ENCODE measurements at places on chromosomes 2 and 18. TPM values are rescaled to one million over a fixed set of nuclear protein-coding genes. Genes with fewer than 3 reads are reported as not detected.

DNA sequence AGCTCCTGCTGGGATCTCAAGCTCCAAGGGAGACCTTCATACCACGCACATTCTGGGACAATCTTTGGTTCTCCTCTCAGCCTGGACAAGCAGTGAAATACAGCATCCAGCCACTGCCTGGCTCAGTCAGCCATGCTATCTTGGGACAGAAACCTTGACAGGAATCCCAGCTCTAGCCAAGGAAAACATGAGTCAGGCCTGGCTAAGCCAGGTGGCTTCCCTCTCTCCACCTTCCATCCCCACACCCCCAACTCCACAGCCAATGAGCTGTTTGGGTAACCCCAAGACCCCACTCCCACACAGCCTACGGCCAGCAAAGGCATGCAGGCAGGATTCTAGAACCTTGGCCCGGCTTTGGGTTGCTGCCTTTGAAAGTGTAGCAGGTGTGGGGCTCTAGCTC, 64.9 kb downstream of the MCFD2 start:
- no peak for DNase-seq
- H3K27ac ChIP-seq = no peak overlapping the region
- H3K4me1 ChIP-seq = peaks cover 88% of the 10 kb centered on the region
- H3K36me3 ChIP-seq = no peaks in the 10 kb centered on the region
- no peaks in the 10 kb centered on the region for H3K27me3 ChIP-seq

DNA sequence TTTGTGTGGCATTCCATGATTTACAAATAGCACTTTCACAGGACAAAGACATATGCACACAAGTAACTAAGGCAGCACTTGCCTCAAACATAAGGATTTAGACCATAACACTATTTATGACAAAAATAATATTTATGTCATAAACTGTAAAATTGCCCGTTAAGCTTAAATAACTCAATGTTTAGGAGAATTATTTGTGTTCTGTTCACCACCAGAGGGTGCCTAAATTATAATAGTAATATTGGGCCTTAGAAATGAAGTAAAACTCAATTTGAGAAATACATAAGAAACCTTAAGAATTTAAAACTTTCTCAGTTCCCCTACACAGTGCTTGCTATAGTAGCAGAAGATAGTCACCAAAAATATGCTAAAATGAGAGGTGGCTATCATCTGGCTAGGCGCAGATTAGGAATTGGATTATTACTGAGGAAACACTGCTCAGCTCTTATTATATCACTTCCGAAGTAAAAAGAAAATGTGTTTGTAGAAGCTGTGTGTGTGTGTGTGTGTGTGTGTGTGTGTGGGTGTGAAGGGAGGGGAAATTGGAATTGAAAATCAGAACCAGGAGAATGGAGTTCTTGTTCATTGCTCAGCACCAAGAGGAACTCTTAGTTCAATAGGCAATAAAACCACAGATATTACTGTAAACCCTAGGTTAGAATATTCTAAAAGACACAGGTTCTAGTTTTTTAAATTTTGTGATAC, 4.9 kb upstream of the CHN1 start:
- no peaks in the 10 kb centered on the region for H3K36me3 ChIP-seq
- peaks cover 34% of the 10 kb centered on the region for H3K27me3 ChIP-seq
- no peak overlapping the region for H3K27ac ChIP-seq
- no peak overlapping the region for H3K4me3 ChIP-seq
- no peak for DNase-seq

GRCh38 chr18:58046794-58047555, 2.9 kb downstream of the NEDD4L start:
- no peak for DNase-seq
- peaks cover 8% of the 10 kb centered on the region for H3K36me3 ChIP-seq
- H3K27me3 ChIP-seq = no peaks in the 10 kb centered on the region
- H3K27ac ChIP-seq = peak overlapping the region; percentile 85

DNA sequence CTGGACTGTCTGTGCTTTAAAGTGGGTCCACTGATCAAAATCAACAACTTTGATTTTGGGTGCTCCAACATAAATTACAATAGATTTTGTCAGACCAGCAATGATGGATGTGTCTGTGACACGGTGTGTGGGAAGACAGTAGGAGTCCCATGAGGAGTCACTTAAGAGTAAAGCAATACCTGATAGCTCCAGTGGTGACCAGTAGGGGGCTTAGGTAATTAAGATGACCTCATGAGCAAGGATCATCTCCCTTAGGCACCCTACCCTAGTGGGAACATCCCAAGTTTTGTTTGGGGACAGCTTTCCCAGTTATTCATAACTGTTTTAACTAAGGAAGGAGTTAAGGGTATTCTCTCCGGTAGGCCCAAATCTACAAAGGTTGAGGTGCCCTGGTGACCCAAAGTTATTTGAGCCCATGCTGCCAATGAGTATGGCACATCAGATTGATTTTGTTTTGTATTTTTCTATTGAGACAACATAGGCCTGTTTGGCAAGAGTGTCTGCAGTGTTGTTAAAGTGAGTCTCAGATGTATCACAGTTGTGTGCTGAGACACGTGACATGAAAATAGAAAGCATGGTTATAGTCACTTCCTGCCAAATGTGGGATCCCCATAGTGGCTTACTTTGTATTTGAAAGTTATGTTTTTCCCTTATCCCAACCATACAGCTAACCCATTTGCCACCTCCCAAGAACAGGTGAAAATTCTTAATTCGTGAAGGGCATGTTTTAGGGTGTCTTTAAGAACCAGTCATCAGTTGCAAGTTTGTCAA, 1337.6 kb upstream of the SLC39A10 start:
- H3K27ac ChIP-seq = no peak overlapping the region
- no peaks in the 10 kb centered on the region for H3K27me3 ChIP-seq
- H3K4me3 ChIP-seq = no peak overlapping the region
- no peaks in the 10 kb centered on the region for H3K36me3 ChIP-seq
- no peaks in the 10 kb centered on the region for H3K4me1 ChIP-seq
- no peak for DNase-seq

- no peak overlapping the region for H3K4me3 ChIP-seq
- H3K4me1 ChIP-seq = no peaks in the 10 kb centered on the region
- no peak overlapping the region for H3K27ac ChIP-seq
- peaks cover 1% of the 10 kb centered on the region for H3K36me3 ChIP-seq
- peak; percentile 17 for DNase-seq
- H3K27me3 ChIP-seq = no peaks in the 10 kb centered on the region
These were observed 105.5 kb downstream of the UGGT1 start for GRCh38 chr2:128196471-128196931.

DNA sequence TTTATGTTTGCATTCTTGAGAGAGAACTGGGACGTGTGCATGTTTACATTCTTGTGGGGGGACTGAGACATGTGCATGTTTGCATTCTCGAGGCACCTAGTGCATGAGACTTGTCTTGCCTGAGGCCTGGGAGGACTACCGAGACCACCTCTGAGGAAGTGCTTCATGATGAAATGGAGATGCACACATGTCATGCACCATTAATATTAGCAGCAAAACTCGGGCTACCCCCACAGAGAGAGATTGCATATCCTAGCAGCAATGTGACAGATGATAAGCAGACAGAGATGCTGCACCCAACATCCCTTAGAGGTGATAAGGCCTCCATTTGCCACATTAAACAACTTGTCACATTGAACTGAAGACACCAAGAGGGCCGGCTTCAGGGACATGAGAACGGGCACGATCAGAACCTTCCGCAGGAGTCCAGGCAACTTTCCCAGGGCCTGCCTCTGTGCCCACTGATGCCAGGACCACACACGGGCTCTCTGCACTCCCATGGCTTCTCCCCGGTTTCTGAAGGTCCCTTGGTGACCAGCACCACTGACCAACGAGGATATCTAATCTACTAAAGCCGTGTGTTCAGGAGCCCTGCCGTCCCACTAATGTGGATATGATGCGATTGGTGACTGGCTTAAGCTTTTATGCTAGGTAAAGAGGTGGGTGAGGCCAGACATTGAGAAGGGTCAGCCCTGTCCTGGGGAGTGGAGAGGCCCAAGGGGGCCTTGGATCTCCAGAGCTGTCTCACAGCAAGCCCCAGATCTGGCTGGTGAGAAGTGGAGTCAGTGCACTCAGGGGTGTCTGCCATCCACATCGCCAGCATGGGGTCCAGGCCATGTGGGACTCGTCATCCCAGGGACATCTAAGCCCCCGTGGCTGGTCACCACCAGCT, 208.3 kb downstream of the NDUFA10 start:
- DNase-seq = peak; percentile 38
- H3K27ac ChIP-seq = no peak overlapping the region
- no peaks in the 10 kb centered on the region for H3K27me3 ChIP-seq
- no peak overlapping the region for H3K4me3 ChIP-seq
- H3K36me3 ChIP-seq = no peaks in the 10 kb centered on the region

GRCh38 chr2:112183327-112184025, 45.3 kb downstream of the FBLN7 start:
- DNase-seq = no peak
- H3K4me3 ChIP-seq = no peak overlapping the region
- H3K27ac ChIP-seq = no peak overlapping the region
- H3K36me3 ChIP-seq = no peaks in the 10 kb centered on the region
- H3K4me1 ChIP-seq = no peaks in the 10 kb centered on the region

- H3K4me3 ChIP-seq = no peak overlapping the region
- no peaks in the 10 kb centered on the region for H3K36me3 ChIP-seq
- no peak for DNase-seq
- H3K4me1 ChIP-seq = peaks cover 23% of the 10 kb centered on the region
- no peaks in the 10 kb centered on the region for H3K27me3 ChIP-seq
- no peak overlapping the region for H3K27ac ChIP-seq
These were observed 100.3 kb downstream of the ASAP2 start for GRCh38 chr2:9306911-9307310.

DNA sequence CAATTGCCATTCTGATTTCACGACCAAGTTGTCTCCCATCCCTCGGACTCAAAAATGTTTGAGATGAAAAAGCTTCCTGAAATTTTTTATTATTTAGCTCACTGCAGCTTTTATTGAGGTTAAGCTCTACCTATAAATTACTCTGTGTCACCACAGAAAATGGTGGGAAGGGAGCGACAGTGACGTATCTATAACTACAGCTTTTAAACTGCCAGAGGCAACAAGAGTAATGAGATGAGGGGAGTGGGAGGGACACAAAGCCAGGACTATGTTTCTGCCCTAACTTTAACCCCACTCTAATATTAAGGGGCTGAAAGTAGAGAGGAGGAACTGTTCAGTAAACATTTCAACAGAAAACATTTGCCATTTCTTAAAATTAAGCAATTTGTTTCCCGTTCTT, 37.4 kb downstream of the SMAD2 start:
- H3K4me1 ChIP-seq = no peaks in the 10 kb centered on the region
- H3K36me3 ChIP-seq = peaks cover 29% of the 10 kb centered on the region
- no peak overlapping the region for H3K27ac ChIP-seq
- no peak for DNase-seq

DNA sequence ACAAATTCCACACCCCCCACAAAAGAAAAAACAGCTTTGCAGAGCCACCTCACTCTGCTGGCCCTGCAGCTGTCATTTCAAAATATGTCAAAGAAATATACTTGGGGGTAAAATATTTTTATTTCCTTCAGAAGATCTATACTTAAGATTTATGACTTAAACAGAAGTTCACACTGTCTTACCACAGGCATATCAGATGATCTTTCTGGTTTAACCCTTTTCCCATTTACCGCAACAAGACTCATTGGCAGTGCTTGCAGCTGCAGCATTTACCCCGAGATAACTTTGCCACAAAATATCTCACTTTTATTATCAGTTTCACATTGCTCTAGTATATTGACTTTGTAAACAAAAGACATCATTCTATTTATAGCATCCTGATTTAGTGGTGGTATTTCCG, 21.6 kb upstream of the SLC35G4 start:
- H3K4me3 ChIP-seq = no peak overlapping the region
- H3K36me3 ChIP-seq = no peaks in the 10 kb centered on the region
- H3K4me1 ChIP-seq = no peaks in the 10 kb centered on the region

GRCh38 chr2:84881581-84882413, 913 bp upstream of the TRABD2A start:
- H3K27me3 ChIP-seq = no peaks in the 10 kb centered on the region
- 0 out of 2 replicates have a peak overlapping the region, but pooled peaks have one; percentile 9 for H3K27ac ChIP-seq
- H3K4me3 ChIP-seq = peak overlapping the region; percentile 53
- no peaks in the 10 kb centered on the region for H3K36me3 ChIP-seq

GRCh38 chr2:200252265-200253067, 54.0 kb upstream of the SPATS2L start:
- no peak overlapping the region for H3K4me3 ChIP-seq
- DNase-seq = peak; percentile 74
- peak overlapping the region; percentile 24 for H3K27ac ChIP-seq

SERPINB4 gene
- total RNA-seq = 0.26 TPM

CCDC148 gene
- total RNA-seq = 3.5 TPM

RGPD3 gene
- total RNA-seq = 0.39 TPM

NEURL3 gene
- not detected for total RNA-seq

SKA1 gene
- total RNA-seq = 71.5 TPM
